ENCODE measurements at places on chromosomes 13 and 19.

DNA sequence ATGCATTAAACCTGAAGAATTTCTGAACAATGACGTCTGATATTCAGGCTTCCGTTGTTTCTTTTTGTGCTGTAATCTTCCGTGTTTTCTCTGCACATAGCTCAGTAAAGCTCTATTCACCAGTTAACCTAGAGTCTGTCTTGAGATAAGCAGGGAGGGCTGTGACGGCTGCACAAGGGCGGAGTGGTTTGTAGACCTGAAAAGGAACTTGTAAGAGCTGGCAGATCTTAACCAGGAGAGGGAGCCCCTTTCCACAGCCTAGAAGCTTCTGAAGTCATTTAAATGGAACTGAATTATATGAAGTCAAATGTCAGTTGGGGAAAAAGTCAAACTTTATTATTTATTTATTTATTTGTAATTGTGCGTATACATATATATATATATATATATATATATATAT lies 27.5 kb downstream of the DPRX start:
- DNase-seq, result no peak

- no peak for DNase-seq
Measured at GRCh38 chr13:96252903-96253302, 163.0 kb downstream of the HS6ST3 start.

GRCh38 chr13:34430294-34430693 lies 511.8 kb upstream of the NBEA start:
- no peak for DNase-seq

- no peak for DNase-seq
Measured at GRCh38 chr19:51598159-51598915, 27.3 kb downstream of the ZNF175 start.

DNA sequence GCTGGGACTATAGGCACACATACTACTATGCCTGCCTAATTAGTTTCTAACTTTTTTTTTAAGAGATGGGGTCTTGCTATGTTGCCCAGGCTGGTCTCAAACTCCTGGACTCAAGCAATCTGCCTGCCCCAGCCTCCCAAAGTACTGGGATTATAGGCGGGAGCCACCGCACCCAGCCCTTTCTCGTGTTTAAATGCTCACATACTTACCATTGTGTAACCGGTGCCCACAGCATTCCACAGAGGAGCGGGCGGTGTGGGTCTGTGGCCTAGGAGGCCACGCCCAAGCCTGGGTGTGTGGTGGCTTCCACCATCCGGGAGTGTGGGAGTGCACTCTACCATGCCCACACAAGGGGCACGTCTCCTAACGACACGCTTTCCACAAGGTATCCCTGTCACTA lies 7.7 kb downstream of the LMNB2 start:
- DNase-seq, result no peak

DNA sequence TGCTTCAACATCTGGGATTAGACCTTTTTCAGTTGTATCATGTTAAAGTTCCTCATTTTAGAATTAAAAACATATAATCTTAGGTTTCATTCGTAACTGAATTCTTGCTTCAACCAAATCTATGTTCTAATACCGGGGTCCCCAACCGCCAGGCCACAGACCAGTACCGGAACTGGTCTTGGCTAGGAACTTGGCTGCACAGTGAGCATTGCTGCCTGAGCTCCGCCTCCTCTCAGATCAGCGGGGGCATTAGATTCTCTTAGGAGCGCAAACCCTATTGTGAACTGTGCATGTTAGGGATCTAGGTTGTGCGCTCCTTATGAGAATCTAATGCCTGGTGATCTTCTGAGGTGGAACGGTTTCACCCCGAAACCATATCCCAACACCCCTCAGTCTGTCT lies 19.2 kb downstream of the ITM2B start:
- DNase-seq, result no peak

DNA sequence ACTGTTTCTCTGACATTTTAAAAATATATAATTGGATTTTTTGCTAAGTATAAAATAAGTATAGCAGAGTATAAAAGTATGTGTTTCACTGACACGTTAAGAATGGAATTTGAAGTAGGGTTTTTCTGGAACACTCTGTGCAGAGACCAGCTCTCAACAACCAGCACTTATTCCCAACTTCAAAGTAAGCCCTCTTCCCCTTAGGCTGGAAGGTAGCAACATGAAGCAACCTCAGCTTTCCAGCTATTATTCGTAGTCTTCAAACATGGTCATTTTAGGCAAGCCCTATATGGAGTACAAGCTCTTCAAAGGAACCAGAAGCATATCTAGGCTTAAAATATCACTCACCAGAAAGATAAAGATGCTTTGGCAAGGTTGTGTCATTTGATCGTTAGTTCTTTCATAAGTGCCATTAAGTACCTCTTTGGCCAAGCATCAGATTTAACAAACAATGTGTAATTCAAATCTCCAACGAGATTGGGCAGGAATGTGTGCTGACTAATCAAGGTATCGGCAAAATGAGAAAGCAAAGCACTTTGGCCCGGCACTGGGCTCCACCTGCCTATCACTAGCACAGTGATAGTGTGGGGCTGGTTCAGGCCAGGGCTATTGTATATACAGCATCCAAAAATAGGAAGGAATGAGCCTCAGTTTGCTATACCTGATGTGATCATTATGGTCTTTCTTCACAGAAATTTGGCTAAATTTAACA lies 95.9 kb upstream of the FREM2 start:
- no peak for DNase-seq

DNA sequence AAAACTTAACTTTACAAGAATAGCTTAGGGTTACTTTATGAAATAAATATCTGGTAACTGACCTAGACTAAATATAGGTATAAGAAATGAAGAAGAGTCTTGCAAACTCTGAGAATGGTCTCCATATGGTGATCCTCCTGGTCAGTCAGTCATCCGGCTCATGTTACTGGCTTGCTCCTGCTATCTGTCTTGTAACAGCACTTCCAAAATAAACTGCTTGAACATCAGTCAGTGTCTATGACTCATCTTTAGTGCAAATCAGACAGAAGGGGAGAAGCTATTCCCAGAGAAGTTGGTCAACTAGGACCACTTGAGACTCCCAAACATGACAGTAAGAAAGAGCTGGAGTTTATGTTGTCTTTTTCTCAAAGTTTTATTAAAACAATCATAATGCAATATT lies 1550.9 kb downstream of the PCDH9 start:
- DNase-seq, result no peak

- DNase-seq, result no peak
Measured at GRCh38 chr13:38998739-38999138, 8.1 kb upstream of the STOML3 start.

DNA sequence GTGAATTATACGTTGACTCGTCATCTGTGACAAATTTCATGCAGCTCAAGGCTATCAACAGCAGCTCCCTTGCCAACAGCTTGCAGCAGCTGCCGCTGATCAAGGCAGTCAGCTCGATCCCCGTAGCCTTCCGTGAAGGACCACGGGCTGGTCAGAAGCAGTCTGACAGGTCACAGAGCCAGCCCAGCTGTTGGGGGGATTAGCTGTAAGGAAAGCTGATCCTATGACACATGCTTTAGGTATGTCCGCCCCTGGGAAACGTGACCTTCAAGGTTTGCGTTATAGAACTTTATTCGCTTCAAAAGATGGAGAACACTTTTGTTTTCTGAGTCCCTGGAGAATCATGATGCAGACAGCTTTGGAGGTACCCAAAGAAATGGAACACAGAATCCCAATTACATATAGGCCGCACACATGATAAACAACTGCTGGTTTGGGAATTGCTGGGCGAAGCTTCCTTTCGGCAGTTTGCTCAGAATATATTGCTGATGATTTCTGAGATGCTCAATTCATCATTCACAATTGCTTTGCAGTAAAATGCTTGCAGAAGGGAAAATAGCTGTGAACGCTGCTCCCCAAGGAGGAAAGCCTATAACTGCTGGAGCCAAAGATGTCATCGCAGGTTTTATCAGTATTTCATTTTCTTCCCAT lies 62.6 kb upstream of the USP29 start:
- no peak for DNase-seq

- DNase-seq, result no peak
Measured at GRCh38 chr19:4284176-4284958, 5.3 kb downstream of the SHD start.

All from AG04449 (cell line).